GM12878 (cell line): ENCODE measurements at places on chromosomes 5 and 9.

DNA sequence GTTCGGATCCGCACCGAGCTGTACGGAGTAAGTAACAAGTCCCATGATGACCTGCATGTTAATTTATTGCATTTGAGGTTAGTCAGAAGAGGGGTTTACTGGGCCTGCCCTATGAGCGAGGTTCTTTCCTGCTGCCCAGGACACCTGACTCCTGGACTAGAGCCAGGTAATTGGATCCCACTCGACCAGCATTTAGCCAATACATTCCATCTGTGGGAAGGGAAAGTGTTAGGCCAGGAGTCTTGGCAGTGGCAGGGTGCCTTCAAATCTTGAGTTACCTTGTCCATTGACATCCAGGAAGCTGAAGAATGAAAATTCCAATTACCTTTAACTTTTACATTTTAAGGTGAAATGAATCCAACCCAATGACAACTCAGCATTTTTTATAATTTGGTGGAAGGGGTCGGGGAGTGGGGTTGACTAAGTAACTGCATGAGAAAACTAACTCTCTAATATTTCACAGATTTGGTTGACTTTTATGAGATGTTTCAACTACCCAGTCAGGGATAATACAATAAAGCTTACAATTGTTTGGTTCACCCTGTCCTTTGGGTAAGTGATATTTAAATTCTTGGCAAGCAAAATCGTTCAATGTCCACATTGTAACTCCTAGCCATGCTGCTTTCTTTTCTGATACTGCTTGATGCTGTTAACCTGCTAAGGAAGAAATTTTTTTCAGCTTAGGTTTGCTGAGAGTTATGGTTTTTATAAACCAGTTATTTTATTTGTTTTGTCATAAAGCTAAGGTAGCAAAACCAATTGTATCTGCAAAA lies 111.6 kb upstream of the IQGAP2 start:
- no peak for DNase-seq

GRCh38 chr9:111148052-111149017 lies 110.1 kb upstream of the LPAR1 start:
- no peak for DNase-seq

- no peak for DNase-seq
Measured at GRCh38 chr9:136206602-136207275, 1.8 kb upstream of the LHX3 start.

DNA sequence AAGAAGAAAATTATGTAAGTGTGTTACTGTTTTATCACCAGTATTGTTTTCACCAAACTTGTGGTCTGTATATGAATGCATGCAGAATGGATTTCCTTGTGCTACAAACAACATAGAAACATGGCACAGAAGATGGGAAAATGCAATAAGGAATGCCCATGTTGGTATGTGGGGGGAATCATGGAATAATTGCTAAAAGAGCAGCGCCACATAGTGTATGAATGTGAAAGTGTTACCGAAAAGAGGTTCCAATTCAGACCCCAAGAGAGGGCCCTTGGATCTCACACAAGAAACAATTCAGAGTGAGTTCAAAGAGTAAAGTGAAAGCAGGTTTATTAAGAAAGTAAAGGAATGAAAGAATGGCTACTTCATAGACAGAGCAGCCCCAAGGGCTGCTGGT lies 26.4 kb upstream of the TYRP1 start:
- DNase-seq, result no peak

- DNase-seq, result no peak
Measured at GRCh38 chr9:129412814-129413536, 207.9 kb downstream of the C9orf50 start.

GRCh38 chr9:124007565-124008302 lies 3.8 kb upstream of the LHX2 start:
- DNase-seq, result no peak

DNA sequence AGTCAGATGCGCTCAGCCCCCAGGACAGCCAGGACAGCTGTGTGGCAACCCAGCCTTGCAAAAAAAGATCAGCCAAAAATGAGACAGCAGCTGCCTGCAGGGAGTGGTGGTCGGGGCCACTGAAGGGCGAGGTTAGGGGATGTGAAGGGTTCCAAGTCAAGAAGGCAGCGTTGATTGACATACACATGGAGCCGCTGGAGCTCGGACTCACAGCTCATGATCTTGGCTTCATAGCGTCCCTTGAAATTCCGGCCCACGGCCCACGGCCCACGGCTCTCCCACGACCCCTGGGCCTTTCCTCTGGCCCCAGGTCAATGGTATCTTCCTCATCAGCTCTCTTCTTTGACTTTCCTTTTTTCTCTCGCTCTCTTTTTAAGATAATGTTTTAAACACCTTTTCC lies 390.0 kb upstream of the IRX4 start:
- DNase-seq, result no peak

- DNase-seq, result no peak
Measured at GRCh38 chr5:91174396-91174795, 208.7 kb downstream of the ARRDC3 start.

DNA sequence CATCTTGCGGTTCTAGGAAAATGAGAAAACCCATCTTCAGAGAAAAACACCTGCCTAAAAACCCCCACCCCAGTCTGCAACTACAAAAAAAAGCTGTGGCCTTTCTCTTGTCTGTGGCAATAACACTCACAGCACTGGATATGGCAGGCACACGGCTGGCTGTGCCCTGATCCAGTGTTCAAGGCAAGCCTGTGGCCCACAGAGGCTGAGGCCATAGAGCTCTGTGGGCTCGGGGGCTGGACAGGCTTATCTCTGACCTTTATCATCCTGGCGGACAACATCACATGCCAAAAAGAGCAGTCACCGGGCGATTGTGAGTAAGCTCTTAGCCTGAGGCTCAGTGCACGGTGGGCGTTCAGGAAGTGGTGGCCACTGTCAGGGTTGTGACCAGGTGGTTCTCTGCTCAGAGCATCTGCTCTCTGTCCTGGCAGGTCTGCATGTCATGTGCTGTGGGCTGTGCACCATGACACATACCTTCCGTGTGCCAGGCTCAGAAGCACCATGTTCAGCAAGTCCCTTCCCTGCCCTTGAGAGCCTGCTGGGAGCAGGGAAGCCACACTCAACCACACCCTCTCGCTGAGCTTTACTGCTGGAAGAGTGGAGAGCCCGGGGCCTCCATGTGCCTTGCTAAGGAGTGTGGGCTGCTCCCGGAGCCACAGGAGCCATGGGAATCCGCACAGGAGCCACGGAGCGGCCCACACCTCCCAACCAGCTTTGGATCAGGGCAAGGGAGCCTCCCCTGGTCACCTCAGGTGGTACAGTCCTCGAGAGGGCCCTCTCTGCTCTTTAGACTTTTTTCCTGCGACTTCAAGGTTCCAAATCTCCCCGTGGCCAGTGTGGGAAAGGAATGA lies 34.6 kb upstream of the WDR38 start:
- no peak for DNase-seq
